Stimulated activated CD4-positive, alpha-beta T cell treated with anti-CD3 and anti-CD28 coated beads, Interleukin-4, amount 100 ng/mL, for 4 hours (primary cell): ENCODE measurements at places on chromosomes 7 and 10.

- DNase-seq, result no peak
Observed at GRCh38 chr10:104316321-104317099, 21.8 kb downstream of the ITPRIP start.

DNA sequence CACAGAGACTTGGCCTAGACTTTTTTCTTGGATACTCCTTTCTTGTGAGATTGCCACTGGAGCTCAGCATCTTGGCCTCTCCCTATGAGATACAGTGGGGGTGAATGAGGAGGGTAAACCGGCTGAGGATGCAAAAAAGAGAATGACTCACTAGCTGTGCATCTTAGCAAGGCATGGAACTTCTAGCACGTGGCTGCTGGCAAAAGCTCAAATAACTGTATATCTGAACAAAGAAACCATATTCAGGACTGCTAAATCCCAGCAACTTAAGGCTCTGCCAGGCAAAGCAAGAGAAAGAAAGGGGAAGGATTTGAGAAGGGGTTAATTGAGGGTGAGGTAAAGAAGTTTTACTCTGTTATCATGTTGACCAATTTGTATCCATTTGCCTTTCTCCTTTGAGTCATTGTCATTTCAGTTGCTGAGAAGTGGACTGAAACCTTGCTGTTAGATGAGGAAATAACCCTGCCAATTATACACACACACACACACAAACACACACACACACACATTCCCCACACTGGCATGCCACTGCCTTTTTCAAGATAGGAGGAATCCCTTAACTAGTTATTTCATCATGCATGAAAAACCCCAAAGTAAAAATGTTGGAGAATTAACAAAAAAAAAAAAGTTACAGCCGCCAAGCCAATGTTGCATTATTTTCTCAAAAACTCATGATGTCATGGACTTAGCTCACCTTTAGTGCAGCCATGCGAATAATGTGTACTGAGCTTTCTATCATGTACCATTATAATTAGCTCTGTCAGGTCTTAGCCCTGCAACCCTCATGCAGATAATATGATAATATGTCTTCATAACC, 997.3 kb downstream of the LRMDA start:
- DNase-seq, result no peak

DNA sequence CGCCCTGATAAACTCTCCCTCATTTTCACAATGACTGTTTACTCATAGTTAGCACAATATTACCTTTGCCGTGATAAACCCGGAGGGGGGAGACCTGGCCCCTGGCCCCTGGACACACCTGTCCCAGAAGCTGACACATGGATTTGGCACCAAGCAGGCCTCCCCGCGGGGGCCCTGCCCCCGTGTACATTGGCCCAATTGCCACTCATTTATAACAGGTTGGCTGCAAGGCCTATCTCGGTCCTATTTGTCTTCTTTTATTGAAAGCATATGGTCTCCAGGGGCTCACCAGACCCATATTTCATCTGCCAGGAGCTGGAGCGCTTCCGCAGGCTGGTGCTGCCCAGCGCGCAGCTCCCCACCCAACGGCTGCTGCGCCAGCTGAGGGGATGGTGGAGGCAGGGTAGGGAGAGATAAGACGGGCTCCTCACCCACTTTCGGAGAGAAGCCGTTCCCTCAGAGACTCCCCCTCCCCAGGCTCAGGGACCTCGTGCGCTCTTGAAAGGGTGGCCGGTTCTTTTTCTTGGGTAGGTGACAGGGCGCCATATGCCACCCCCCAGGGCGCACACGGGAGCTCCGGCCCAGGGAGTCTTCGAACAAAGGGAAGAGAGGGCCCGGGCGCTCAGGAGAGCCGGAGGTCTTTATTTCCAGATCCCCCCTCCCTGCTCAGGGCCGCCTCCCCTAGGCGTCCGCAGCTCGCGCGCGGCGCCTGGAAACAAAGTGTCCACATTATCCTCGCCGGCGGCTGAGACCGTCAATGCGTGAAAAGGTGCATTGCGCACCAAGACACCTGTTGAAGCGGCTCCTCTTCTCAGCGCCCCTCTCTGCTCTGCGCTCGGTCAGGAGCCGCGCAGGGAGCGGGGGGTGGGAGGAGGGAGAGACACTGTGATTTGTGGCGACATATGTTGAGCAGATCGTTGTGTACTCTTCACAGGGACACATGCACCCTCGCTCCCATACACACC, 4.3 kb upstream of the NEUROG3 start:
- DNase-seq, result no peak

- DNase-seq, result no peak
Observed at GRCh38 chr7:148939128-148939755, 55.2 kb upstream of the EZH2 start.

DNA sequence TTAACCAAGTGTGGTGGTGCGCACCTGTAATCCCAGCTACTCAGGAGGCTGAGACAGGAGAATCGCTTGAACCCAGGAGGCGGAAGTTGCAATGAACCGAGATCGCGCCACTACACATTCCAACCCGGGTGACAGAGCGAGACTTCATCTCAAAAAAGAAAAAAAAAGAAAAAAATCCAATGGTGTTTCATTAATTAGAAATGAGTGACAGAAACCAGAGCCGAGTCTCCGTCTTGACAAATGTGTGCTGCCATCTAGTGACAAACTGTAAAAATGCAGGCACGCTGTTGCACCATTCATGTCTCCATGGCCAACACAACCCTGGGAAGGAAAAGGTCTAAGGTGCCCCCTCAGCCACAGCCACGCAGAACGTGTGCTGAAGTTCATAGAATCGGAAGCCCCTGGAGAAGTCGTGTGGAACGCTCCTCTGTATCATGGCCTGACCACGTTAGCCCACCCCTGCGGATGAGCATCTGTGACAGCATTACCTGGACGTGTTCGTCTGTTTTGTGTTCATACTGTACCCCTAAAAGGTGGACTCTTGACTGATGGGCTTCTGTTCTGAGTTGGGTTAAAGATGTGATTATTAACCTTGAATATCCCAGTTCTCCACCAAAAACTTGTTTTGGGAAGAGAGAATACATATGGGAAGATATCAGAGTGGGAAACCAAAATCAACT, 94.9 kb downstream of the LYZL2 start:
- DNase-seq, result peak; percentile 53

DNA sequence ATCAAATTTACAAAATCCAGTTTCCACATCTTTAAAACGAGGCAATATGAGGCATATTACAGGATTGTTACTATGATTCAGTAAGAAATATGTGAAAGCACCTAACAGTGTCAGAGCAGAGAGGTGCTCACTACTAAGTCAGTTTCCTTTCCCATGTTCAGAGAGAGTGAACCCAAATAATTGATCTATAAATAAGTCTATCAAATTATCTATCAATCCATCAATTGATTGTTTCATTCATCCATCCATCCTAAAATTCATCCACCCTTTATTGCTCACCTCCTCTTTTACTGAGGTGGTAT, 340.8 kb downstream of the SUGCT start:
- DNase-seq, result no peak

DNA sequence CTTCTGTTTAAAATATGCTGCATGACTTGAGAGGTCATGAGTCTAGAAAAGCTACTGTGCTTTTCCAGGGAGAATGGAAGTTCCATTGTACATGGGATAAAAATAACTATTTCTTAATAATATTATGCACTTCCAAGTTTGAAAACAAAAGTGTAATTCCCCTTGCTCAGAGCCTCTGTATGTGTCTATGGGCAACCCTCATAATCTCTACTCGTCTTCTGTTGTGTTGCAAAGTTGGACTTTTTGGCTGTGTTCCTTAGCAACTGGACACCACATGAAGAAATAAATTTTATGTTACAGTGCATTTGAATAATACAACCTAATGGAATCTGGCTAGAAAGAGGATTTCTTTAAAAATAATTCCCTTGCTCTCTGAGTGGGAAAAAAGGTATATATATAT, 242.6 kb downstream of the TWIST1 start:
- DNase-seq, result no peak

GRCh38 chr7:25009257-25009656, 29.3 kb upstream of the OSBPL3 start:
- no peak for DNase-seq

GRCh38 chr7:146655928-146656797, 539.6 kb downstream of the CNTNAP2 start:
- DNase-seq, result no peak

DNA sequence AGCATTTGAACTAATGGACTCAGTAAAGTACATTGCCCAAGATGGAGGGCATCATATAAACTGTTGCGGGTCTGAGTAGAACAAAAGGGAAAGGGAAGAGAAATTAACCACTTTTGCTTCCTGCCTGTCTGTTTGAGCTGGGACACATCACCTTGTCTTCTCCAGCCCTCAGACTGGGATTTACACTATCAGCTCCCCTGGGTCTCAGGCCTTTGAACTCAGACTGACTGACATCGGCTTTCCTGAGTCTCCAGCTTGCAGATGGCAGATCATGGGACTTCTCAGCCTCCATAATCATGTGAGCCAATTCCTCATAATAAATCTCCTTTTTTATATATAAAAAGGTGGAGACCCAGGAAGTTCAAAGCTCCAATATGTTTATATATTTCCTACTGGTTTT, 23.0 kb upstream of the WASL start:
- DNase-seq, result no peak

DNA sequence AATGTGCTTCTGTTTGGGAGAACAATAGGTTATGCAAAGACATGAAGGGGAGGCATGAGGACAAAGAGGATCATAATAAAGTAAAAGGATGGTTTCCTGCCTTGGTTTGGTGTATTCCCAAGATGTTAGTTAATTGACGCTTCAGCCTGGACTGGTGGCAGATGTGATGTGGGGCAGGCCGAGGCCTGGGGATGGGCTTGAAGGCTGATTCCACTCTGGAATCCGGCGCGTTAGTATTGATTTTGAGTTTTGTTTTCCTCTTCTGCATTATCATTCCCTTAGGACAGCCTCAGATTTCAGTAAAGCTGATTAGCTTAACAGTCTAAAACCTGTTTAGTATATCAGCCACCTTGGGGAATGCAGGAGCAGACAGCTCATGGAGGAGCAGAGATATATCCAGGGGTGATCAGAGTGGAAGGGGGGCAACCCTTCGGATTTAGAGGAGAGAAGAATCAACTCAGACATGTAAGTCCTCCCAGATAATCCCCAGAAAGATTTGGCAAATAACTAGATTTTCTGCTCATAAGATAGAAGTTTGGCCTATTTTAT, 159.8 kb upstream of the MTPN start:
- DNase-seq, result no peak

DNA sequence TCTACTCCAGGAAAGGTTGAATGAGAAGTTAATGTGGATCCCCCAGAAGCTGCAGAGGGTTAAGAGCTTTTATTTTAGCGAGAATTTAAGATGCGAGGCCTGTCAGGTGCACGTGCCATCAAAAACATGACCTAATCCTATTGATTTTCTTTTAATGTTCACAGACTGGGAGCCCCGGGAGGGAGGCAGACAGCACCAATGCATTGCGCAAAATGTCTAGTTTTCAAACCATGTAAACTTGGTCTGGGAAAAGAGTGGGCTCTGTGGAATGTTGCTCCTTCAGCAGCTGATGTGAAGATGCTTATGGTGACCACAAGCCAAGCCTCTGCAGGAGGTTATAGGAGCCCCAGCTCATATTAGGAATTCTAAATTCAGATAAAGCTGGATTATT, 172.0 kb upstream of the ITGB1 start:
- no peak for DNase-seq

- no peak for DNase-seq
Observed at GRCh38 chr7:36971515-36972139, 247.3 kb upstream of the AOAH start.

DNA sequence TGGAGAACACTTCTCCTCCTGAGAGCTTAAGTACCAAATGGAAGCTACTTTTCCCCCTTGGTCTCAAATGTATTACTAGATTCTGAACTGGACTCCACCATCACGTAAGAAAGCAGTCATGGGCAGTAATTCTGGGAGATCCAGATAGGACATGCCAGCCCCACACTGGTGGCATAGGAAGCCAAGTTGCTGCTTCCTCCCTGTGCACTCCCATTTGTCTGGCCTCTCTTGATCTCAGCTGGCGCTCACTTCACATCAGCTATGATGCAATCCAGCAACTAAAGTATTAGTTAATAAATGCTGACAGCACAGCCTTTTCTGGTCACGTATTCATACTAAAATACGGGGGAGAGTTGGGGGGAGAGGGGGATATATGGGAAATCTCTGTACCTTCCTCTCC, 3.4 kb upstream of the IL6 start:
- no peak for DNase-seq

GRCh38 chr7:140479739-140480084, 407 bp upstream of the MKRN1 start:
- no peak for DNase-seq

- no peak for DNase-seq
Observed at GRCh38 chr7:37504801-37505200, 56.1 kb upstream of the ELMO1 start.

DNA sequence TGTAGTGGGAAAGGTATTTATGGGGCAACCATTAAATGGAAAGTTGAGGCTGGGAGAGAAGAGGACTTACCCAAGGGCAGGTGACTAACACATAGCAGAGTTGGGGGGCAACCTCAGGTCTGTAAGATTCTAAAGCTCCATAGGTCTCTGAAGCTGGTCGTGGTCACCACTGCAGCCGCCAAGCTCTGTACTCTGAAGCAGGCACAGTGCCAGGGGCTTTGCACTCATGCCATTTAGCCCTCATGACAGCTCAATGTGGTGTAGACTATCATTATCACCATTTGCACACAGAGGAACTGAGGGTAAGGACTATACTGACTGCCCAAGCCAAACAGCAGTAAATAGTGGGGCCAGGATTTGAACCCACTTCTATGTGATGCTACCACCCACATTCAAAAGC, 32.5 kb upstream of the TMEM273 start:
- DNase-seq, result no peak

GRCh38 chr10:22148961-22149360, 68.9 kb downstream of the EBLN1 start:
- DNase-seq, result no peak

GRCh38 chr10:60806921-60807320, 28.6 kb downstream of the CDK1 start:
- no peak for DNase-seq

DNA sequence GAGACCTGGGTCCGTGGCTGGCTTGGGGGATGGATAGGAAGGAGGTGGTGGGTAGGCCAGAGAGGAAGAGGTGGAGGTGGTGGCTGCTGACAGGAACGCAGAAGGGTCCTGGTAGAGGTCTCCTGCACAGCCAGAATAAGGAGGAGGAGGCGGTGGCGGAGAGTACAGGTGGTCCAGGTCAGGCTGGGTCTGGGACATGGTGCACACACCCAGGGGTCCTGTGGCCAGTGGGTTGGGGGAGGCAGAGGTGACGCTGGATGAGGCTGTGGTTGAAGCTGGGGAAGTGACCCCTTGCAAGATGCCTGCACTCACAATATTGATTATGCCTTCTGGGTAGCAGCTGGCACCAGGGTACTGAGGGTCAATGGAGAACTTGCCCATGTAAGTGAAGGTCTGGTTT, 2.2 kb downstream of the EGR2 start:
- peak; percentile 10 for DNase-seq

GRCh38 chr7:82959528-82959927, 203.2 kb downstream of the PCLO start:
- DNase-seq, result no peak

DNA sequence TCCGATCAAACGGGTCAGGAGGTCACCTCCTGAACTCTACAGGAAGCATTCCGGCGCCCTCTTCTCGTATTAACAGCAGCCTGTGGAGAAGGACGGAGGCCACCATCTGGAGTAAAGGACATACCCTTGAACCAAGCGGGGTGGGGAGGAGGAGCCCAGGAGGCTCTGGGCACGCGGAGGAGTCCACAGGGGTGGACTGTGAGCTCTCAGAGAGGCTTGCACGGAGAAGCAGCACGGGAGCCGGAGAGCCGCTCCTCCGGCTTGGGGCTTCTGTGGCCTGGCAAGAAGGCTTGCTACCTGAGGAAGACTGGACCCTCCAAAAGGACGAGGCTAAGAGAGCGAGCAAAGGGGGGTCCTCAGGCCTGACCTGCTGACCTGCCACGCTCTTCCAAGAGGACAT, 77.9 kb downstream of the MAD1L1 start:
- DNase-seq, result no peak
